ENCODE measurements at places on chromosomes 16 and 17.

- no peak for DNase-seq
Measured at GRCh38 chr16:48734220-48734619, 124.2 kb upstream of the N4BP1 start.

DNA sequence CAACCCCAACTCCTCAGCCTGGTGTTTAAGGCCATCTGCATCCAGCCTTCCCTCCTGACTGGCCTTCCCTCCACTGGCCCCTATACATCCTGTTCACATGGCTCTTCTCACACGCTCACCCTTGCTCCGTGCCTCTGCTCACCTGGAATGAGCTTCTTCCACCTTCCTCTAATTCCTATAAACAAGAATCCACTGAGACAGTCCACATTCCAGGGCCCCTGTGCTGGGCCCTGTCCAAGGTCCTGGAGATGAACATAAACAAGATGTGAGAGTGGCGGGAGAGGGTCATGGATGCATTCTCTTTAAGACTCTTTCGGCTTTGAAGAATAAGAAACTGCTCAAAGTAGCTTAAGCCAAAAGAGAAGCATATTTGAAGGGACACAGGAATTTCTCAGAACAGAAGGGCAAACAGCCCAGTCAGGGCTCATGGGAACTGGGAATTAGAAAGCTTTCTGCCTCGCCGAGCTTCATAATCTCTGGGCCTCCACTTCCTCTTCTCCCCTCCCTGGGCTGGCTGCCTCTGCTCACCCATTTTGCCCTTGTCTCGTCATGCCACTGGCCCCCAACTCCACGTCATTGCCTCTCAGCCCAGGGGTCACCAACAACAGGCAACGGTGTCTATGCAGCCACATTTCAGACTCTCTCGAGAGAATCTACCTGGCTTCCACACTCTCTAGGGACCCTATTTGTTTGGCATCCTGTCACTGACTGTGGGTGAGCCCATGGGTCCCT, 13.5 kb downstream of the SPPL2C start:
- peak; percentile 33 for DNase-seq

GRCh38 chr16:25951999-25952398, 260.2 kb downstream of the HS3ST4 start:
- DNase-seq = no peak

DNA sequence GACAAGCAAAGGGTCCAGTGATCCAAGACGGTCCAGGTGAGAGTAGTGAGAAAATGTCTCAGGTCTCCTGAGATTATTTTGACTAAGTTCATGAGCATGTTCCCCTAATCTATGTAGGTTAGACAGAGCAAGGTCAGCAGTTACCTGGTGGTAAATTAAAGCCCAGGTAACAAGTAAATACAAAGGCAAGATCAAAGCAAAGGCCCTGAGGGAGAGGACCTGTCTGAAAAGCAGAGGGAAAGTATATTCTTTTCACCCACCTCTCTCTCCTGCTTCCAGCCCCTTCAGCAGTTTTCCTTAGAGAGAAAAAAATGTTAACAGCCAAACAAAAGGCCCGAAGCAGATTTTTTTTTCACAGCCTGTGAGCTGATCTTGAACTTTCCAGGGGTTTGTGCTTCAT, 302.7 kb downstream of the MAP2K6 start:
- no peak for DNase-seq

- DNase-seq = no peak
Measured at GRCh38 chr16:23676924-23677480, 1.7 kb upstream of the PLK1 start.

DNA sequence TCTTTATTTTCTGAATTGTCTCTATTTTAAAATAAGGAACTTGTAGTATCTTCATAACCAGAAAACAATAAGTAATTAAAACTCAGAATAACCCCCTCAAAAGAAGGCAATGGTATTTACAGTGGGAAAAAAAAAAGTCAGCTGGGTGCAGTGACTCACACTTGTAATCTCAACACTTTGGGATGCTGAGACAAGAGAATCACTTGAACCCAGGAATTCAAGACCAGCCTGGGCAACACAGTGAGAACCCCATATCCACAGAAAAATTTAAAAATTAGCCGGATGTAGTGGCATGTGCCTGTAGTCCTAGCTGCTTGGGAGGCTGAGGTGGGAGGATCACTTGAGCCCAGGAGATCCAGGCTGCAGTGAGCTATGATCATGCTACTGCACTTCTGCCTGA, 33.5 kb downstream of the ADAM11 start:
- peak; percentile 80 for DNase-seq

- DNase-seq = no peak
Measured at GRCh38 chr17:48584223-48584741, 5.8 kb downstream of the HOXB3 start.

- no peak for DNase-seq
Measured at GRCh38 chr16:81597079-81597658, 152.6 kb downstream of the CMIP start.

GRCh38 chr17:81898029-81898866, 3.8 kb upstream of the NPB start:
- DNase-seq = peak; percentile 94

GRCh38 chr16:47581114-47581513, 120.0 kb downstream of the PHKB start:
- no peak for DNase-seq
